ENCODE measurements at places on chromosomes 4 and X.

DNA sequence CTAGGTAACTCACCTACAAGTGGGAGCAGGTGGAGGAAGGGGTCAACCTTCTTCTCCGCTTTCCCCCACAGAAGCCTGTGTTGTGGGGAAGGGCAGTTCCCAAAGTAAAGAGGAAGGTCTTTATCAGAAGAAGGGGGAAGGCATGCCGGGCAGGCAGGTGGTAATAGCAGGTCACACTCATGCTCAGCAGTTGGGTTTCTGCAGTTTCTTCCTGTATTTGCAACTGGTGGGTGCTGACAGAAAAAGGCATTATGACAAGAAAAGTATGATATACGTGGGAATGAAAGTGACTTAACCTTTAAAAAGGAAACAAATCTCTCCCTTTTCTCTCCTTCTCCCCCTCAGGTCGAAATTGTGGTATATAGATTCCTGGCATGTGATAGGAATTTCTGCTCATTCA lies 3.7 kb downstream of the MTMR1 start:
- no peak for DNase-seq

- DNase-seq: no peak
Measured at GRCh38 chrX:39944416-39944815, 153.3 kb downstream of the BCOR start.

GRCh38 chrX:7158468-7158990 lies 10.6 kb upstream of the PUDP start:
- no peak for DNase-seq

GRCh38 chr4:67885762-67886161 lies 2.0 kb upstream of the TMPRSS11D start:
- DNase-seq: no peak

DNA sequence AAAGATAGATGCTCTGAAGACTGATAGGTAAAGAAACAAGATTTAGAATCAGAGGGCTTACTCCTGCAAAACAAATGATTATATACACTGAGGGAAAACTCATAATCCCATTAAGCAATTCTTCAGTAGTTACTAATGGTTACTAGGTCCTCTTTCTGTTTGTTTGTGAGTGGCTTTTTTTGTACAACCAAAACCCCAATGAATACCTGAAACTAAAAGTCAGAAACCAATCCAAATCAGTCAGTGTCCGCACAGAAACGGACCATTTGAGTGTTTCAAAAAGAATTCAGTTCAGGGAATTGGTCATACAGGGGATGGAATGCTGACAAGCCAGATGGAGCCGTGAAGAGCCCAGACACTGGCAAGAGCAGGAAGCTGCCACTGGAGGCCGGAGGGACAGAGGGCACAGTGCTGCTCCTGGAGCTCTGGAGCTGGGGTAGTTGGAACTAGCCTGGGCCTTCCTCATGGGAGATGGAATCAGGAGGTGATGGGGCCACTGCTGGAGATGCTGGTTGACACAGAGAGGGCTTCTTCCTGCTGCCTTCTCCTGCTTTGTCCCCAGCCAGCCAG lies 31.9 kb downstream of the SETD7 start:
- DNase-seq: no peak

- peak; percentile 14 for DNase-seq
Measured at GRCh38 chrX:68693481-68694434, 46.3 kb downstream of the STARD8 start.

- peak; percentile 19 for DNase-seq
Measured at GRCh38 chr4:80610845-80611677, 275.5 kb downstream of the CFAP299 start.

- no peak for DNase-seq
Measured at GRCh38 chr4:173214231-173214630, 45.6 kb downstream of the GALNT7 start.

DNA sequence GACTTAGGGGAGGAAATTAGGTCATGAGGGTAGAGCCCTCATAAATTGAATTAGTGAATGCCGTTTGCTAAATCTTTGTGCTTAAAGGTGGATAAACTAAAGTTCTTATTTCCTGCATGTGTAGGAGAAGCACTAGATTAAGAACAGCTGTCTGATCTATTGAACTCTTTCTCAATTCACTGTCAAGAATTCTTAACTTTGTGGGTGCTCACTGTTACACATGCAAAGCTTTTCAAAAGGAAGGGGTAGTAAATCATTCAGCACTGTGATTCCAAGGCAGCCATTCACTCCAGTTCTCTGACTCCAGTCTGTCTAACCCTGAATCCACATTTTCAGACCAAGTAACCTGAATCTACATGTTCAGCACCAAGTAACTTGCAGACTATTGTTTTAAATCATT lies 1520.1 kb downstream of the PCDH18 start:
- DNase-seq: no peak

- no peak for DNase-seq
Measured at GRCh38 chr4:89906777-89907521, 12.3 kb downstream of the MMRN1 start.

DNA sequence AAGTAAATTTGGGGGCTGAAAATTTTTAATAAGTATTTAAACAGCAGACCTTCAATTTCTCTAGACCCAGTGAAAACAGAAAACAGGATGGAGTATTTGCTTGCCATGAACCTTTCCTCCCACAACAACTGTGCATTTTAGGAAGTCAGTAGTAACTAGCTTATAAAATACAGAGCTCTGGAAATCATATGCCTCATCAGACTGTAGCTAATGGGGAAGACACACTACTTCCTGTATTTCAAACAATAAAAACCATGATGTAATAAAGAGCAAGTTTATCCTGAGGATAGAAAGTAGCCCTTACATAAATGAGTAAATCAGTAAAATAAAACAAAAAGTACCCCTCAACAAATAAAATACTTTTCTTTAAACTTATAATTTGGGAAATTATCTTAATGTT lies 280.1 kb upstream of the ZFP42 start:
- DNase-seq: no peak

GRCh38 chrX:12080265-12080664 lies 58.0 kb upstream of the FRMPD4 start:
- DNase-seq: no peak

DNA sequence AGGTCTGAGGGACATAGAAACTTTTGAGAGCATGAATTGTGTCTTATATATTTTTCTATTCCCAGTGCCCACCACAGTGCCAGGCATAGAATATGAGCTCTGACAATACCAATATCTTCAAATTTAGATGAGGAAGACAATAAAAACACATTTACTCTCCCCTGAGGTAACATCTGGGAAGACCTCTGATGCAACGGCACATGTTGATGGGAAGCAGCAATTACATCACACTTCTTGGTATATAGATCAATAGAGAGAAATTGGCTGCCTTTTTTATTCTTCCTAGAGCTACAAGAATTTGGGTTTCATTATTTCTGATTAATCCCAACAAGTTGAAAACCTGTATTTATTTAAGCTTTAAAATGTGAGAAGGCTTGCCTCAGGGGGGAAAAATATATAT lies 67.4 kb upstream of the SMAD1 start:
- DNase-seq: no peak

DNA sequence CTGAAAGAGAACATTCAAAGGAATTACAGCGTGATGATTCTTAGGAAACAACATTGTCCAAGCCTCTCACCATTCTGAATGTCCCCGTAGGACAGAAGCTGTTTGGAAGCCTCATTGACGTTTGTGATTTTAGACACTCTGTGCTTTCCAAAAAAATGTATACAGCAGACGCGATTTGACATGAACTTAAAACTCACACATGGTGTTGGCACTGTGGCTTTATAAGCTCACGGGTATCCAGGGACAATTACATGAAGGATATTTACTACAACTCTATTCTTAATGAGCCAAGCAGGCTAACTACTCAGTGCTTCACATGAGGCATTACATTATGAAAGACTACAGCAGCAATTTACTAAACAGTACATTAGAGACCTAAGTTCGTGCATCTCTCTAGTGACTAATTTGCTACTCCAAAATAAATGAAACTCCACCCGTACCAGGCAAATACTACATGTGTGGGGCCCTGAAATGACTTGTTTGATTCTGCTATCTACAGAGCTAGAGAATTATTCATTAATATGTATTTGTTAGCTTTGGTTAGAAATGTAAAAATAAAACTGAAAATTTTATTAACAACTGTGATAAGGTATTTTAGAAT lies 620.7 kb downstream of the SPRY1 start:
- DNase-seq: no peak

DNA sequence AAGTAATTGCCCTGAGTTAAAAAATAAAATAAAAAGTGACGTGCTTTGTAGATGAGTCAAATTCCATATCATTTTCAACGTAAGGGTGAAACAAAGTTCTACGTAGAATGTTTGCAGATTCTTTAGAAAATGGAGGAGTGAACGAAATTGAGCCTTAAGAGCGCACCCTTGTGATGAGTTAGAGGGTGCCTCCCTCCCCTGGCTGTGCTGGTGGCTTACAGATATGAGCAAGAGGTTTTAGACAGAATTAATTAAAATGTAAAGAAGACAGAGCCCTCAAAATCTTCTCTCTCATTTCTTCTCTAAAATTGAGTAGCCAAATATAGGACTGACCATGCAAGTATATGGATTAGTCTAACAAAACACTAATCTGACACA lies 30.2 kb upstream of the LGI2 start:
- no peak for DNase-seq

- DNase-seq: no peak
Measured at GRCh38 chr4:19375136-19375804, 876.4 kb upstream of the SLIT2 start.

- DNase-seq: peak; percentile 57
Measured at GRCh38 chrX:149871940-149872339, 9.0 kb upstream of the MAGEA8 start.

GRCh38 chr4:139562067-139562684 lies 6.2 kb upstream of the SETD7 start:
- no peak for DNase-seq

- DNase-seq: no peak
Measured at GRCh38 chrX:129233786-129234185, 289.5 kb downstream of the SMARCA1 start.

- DNase-seq: no peak
Measured at GRCh38 chr4:88818631-88819470, 121.2 kb upstream of the NAP1L5 start.

- no peak for DNase-seq
Measured at GRCh38 chrX:129665916-129666644, 11.3 kb upstream of the APLN start.

- DNase-seq: no peak
Measured at GRCh38 chr4:98006060-98006459, 137.2 kb downstream of the STPG2 start.

Data from GM06990 (cell line).